ENCODE measurements at places on chromosomes 5 and 9.

GRCh38 chr5:61280205-61280604 is 51.9 kb upstream of the ZSWIM6 start:
- no peak for DNase-seq

GRCh38 chr5:77379558-77380061 is 112.5 kb downstream of the WDR41 start:
- DNase-seq = no peak

DNA sequence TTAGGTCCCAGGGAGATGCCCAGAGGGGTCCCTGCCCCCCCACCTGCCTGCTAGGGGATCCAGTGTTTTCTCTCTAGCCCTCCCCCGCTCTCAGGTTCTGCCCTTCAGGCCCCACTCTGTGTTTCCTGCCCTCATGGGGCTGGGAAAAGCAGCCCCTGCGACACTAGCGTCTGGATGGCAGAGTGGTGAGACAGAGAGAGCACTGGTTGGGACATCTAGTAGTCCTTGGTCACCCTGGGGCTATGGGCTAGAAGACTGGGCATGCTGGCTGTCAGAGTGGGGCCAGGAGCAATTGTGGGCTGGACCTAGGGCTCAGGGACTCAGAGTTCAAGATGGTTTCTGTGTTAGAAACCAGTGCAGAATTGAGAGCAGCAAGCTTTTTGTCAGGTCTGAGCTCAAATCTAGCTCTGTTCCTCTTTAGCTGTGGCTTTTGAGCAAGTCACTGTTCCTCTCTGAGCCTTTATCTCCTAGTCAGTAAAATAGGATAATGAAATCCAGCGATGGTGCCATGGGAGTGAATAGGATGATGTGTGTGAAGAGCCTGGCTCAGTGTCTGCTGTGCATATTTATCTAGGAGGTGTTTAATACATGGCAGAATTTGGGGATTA is 39.0 kb downstream of the RGS3 start:
- no peak for DNase-seq

DNA sequence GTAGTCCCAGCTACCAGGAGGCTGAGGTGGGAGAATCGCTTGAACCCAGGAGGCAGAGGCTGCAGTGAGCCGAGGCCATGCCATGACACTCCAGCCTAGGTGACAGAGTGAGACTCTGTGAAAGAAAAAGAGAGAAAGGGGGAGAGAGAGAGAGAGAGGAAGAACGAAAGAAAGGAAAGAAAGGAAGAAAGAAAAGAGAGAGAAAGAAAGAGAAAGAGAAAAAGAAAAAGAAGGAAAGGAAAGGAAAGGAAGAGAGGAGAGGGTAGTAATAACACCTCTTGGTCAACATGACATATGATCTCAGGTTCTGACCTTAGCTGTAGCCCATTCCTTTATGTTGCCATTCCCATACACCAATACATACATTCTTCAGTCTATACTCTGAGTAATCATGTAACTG is 14.1 kb downstream of the FBXW11 start:
- no peak for DNase-seq

GRCh38 chr9:69760278-69760610 is 433 bp upstream of the PTAR1 start:
- DNase-seq = no peak

DNA sequence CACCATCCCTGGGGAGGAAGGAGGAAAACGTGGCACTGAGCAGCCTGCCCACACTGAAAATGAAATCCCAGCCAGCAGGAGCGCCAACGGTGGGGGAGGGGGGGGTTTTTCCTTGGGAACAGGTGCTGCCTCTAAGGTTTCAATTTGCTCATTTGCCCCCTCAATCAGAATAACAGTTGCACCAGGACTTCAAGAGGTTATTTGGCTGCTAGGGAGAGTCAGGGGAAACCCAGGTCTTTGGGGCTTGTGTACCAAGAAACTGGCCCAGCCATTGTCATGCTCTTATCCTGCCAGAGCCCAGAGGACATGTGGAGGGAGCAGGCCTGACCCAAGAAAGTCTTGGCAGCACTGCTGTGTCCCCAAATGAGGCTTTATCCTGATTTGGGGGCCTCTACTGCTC is 66.5 kb downstream of the NDFIP1 start:
- no peak for DNase-seq

DNA sequence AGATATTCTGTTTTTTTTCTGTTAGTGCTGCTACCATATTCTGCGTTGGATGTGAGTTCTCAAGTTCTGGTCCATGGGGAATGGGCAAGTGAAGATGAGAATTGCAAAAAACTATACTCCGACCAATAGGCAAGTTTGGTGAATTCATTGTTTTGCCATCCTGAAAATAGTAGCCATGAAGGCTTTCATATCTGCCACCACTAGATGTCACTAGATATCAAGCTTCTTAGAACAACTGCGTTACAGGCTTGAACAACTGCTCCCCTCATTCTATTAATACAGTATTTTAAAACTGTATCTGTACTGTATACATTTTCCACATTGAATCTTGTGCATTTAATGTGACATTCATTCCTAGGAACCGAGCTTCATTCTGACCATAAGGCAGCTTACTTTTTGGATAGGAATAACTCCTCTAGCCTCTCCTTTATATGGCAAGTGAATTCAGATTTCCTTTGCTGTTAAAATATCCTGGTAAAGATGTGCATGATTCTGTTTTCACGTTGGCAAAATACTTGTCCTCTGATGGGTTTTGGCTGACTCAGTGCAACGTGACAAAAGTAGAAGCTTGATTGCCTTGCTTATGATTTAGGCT is 163.6 kb downstream of the SREK1 start:
- DNase-seq = no peak

- no peak for DNase-seq
These were observed 206.8 kb downstream of the NR3C1 start for GRCh38 chr5:143196601-143197259.

DNA sequence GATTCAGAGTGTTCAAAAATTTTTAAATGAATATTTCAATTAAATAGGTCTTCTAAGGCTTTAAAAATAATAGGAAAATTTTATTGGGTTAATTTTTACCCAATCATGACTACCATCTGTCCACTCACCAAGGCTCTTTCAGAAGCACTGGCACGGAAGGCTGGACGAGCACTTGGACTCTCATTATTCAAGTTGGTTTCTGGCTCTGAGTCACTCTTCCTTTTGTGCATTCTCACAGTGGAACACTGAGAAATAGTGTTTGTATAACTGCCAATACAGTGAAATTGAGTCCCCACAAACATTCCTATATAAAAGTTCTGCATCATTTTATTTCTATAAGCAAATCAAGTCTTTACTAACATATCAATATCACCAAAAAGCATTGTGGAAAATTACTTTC is 1149.0 kb downstream of the EFNA5 start:
- no peak for DNase-seq

- DNase-seq = peak; percentile 63
These were observed 271.9 kb downstream of the NSG2 start for GRCh38 chr5:174317256-174317894.

DNA sequence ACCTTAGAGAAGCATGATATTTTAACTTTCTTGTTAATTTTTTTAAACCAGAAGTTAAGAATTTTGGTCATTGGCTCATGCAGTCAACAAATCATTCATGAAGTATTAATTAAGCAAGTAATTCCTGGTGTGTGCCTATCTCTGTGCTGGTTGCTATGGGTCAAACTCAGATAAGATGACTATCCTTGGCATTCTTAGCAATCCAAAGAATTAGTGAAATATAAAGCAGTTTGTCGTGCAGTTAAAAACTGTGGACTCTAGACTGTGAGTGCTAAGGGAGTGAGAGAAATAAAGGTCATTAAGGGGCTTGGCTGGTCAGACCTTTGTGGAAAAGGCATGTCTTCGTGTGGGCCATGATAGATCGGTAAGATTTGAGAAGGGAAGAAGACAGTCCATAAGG is 4.8 kb downstream of the CYFIP2 start:
- DNase-seq = no peak

DNA sequence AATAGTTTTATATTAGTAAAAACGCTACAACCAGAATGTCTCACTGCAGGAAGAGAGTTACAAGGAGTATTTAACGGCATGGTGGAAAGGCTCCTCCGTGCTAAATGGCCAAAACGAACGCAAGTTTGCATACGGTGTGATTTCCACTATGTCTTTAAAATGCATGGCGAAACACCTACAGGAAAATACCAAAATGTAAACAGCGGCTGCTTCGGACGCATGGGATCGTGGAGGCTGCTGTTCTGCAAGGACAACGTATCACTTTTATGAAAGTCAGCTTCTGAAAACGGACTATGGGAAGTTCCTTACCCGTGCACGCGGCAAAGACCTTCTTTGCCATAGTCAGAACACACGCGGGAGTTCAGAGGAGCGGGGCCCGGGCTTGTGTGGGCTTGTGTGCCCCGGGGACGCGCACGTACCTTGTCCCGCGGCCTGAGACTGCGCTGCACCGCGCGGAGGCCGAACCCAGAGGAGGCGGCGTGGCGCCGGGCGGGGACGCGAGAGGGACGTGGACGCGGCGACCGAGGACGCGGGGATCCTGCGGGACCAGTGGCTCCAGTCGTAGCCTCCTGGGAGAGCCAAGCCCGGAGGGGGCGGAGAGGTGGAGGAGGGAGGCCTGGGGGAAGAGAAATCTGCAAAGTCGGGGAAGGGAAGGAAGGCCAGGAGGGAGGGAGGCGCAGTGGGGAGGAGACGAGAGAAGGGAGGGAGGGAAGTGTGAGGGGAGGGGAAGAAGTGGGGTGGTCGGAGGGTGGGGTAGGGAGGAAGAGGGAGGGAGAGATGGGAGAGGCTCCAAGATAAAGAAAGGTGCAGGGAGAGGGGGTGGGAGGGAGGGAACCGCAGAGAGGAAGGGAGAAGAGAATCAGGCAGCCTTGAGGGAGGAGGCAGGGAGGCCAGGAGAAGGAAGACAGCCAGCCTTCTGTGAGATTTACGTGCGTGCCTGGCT is at the start of gene CMBL:
Gene CMBL (minus strand): TSS at position 697 of the 943 bp plus-strand sequence. CDS start 17,140 bp downstream, outside the sequence.
- peak; percentile 39 for DNase-seq

DNA sequence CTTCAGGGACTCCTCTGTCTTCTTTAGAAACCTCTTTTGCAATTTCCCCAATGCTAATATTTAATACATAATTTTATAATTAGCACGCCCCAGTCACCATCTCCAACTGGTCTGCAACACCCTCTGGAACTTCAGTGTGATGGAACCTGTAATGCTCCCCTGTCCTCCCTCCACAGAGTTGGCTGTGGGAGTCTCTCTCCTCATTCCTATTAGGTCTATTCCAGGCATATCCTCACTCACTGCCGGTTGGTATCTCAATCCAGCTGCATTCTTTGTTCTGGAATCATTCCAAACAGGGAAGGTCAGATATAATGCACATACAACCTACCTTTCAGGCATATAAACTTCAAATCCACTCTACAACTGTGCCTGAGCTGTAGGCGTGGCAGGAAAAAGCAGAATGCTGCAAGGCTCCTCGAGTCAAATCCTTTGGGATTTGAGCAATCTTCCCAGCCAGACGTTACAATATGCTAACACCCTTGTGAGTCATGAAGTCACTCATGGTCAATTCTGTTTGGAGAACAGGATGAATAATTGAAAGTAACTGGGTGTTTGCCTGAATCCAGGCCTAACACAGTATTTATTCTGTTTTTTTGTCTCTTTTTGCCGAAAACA is 293.8 kb downstream of the CWC27 start:
- DNase-seq = no peak

- no peak for DNase-seq
These were observed 27.6 kb upstream of the RETREG1 start for GRCh38 chr5:16644301-16644889.

- no peak for DNase-seq
These were observed 10.4 kb downstream of the CCDC127 start for GRCh38 chr5:207599-207998.

GRCh38 chr5:14821100-14821845 is 50.3 kb downstream of the ANKH start:
- no peak for DNase-seq

DNA sequence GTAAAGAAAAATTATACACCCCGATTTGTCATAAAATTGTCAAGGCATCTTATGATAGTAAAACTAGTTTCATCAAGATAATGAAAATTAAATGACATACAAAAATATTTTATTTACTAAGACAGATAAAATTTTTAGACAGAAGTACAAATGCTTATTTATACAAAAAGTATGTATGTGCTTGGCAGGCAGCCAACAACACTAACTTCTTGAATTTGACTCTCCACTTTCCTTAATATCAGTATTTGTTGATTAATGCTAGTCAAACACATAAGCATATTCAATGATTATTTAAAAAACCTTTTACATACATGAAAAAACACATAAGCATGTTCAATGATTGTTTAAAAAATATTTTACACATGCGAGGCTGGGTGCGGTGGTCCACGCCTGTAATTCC is 1079.9 kb upstream of the CDH6 start:
- DNase-seq = no peak

Data from neural crest cell (in vitro differentiated cells).